ENCODE measurements at places on chromosomes 6 and 20.

DNA sequence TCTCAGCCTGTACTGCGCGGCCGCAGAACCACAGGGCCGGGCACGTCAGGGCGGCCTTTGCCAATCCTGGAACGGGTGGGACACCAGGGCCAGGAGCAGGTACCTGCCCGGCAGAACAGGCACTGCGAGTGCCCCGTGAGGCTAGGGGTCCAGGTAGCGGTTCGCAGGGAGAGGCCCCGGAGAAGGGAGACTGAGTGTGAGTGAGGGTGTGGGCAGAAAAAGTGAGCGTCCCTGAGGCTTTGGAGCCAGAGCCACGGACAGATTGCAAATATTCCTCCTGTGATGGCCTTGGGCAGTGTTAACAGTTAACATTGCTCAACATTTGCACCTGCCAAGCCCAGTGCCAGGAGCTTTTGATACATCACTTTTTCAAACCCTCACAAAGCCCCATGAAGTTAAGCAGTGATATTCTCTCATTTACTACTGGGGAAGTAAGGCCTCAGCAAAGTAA lies 491 bp downstream of the GNMT start:
- DNase-seq, result no peak

- DNase-seq, result no peak
Measured at GRCh38 chr20:11921321-11921720, 3.6 kb downstream of the BTBD3 start.

DNA sequence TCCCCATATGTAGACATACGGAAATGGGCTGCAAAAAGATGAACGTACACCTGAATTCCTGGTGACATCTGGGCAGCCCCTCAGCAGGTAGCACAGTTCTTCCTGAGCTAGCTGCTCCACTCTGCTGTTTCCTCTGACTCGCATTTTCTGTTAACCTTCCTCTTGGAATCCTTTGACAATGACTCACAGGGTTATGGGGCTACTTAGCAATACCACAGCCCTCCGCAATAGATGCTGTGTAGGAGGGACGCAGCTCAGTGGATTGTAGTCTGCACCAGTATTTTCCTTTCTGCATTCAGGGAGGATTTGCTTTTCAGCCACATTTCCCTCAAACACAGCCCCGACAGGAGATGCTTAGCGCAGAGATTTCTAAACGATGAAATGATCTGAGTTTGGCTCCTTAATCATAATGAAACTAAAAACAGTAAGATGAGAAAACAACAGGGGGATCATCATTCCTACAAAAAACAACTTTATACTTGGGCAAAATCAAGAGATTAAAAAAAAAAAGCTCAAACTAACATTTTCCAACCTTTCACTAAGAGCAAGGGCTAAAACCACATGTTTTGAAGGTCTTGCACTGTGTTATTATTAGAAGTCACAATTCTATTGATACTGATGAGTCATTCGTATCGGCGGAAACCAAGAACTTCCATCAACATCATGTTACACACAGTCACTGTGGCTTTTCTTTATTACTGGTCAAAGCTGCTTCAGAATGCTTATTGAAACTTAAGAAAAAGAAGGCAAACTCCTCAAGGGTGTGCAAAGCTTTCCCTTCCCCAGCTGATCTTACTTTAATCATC lies 12.2 kb downstream of the BACH2 start:
- no peak for DNase-seq

GRCh38 chr6:168979254-168979653 lies 274.4 kb downstream of the THBS2 start:
- DNase-seq, result no peak

- no peak for DNase-seq
Measured at GRCh38 chr20:14406495-14406894, 69.1 kb upstream of the FLRT3 start.

GRCh38 chr20:48298851-48299484 lies 513.7 kb upstream of the SULF2 start:
- no peak for DNase-seq

DNA sequence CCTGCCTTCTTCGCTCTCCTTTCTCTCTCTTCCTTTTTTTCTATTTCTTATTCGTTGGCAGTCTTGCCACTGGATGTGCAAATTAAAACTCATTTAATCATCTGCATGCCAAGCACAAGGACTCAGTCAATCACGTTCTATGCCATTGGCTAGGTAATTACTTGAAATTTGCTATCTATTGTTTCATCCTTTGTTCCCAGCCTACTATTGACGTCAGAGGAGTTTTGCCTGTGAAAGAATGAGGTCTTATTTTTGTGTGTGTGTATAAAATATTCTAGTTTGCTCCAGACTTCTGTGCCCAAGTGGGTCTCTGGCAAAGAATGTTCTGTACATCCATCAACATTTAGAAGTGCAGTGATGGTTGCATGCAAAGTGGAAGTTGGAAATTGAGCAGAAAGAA lies 132.3 kb upstream of the DOK5 start:
- no peak for DNase-seq

DNA sequence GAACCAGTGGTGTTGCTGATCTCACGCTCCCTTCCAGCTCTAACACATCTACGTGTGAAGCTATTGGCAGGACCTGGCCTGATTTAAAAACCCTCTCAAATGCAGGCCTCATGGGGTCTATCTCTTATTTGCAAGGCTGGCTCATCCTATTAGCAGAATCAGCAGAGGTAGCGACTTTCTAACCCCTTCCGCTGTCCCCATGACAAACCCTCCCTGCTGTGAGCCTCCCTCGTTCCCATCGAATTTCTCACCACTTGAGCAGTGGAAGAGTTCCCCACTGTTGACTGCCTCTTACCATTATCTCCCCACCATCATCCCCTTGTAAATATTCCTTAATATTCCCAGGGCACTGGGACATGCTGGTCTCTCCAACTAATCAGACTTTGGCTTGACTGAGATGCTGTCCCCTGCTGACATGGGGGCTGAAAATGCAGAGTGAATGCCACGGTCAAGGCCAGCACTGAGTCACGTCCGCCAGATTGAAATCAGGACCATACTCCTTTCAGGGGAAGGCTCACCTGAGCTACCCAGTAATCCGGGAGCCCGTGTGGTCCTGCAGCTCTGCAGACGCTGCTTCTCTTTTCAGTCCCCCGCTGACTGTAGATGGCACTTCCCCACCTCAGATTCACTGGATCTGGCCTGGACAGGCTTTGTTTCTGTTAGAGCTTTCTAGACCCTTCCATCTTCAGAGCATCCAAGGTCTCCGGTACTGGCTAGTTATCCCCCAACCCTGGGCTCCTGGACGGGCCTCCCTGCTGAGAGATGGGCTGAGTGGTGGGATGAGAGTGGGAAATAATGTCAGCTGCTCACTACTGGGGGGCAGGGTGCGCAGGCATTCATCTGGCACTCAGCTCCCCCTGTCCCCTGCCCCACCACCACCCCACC lies 23.1 kb downstream of the AAR2 start:
- DNase-seq, result no peak

- DNase-seq, result no peak
Measured at GRCh38 chr6:149112976-149113375, 204.5 kb upstream of the TAB2 start.

- no peak for DNase-seq
Measured at GRCh38 chr6:28349344-28349891, 329 bp upstream of the ZKSCAN3 start.

DNA sequence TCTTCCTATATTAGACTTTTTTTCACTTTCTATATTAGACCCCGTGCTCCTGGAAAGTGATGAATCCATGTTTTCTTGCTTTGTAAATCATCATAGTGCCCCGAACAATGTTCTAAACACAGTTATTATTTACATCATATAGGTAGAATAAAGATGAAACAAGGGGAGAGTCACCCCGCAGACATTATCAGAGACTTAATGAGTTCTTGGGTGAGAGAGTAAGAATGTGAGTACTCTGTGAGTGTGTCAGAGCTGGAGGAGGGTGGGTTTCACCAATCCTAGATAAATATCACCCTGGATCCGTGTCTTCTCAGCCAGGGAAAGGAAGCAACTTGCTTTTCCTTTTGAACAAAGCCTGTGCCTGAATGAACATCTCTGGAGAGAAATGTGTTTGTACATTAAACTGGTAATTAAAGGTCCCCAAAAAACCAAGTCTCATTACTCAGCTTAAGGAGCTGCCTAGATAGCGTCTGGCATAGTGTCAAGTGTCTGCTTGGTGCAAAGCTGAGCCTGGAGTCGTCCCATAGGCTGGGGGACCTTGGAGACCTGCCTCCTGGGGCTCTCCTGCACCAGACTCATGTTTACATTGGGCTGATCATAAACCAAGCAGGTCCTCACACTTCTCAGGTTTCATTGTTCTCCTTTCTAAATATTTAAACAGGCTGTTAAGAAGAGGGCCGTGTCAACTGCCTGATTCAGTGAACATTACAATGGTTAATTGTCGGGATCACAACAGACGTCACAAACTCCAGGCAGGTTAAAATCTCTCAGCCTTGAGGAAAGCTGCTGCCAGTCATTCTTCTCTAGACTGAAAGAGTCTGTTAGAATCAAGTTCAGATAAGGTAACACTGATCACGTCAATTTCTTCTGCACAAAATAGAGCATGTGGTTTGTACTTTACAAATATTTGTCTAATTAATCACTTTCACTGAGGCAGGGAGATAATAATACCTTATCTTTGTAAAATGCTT lies 179.7 kb upstream of the MYLIP start:
- no peak for DNase-seq

DNA sequence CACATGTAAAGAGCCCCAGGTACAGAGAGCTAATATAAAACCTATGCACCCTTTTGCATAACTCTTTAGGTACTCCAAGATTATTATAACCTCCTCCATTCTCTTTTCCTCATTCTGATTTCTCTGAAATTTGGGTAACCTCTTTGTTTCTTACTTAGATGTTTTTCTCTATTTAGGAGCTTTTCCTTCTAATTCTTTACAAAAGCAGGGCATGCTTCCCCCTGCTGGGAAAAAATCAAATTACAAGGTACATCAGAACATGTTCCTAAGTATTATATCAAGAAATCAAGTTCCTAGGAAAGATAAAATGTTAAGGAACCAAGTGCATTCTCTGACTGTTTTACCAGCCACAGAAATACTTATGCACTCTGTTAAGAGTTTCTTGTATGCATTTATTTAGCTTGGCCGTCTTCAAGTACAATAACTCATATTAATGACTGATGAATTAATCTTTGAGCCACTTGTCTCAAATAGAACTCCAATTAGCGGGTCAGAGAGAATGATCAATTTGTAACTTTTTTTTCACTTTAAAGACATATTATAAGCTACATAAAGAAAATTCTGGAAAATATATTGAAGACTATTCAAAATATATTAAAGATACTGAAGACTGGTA lies 2.1 kb downstream of the KHDRBS2 start:
- no peak for DNase-seq

DNA sequence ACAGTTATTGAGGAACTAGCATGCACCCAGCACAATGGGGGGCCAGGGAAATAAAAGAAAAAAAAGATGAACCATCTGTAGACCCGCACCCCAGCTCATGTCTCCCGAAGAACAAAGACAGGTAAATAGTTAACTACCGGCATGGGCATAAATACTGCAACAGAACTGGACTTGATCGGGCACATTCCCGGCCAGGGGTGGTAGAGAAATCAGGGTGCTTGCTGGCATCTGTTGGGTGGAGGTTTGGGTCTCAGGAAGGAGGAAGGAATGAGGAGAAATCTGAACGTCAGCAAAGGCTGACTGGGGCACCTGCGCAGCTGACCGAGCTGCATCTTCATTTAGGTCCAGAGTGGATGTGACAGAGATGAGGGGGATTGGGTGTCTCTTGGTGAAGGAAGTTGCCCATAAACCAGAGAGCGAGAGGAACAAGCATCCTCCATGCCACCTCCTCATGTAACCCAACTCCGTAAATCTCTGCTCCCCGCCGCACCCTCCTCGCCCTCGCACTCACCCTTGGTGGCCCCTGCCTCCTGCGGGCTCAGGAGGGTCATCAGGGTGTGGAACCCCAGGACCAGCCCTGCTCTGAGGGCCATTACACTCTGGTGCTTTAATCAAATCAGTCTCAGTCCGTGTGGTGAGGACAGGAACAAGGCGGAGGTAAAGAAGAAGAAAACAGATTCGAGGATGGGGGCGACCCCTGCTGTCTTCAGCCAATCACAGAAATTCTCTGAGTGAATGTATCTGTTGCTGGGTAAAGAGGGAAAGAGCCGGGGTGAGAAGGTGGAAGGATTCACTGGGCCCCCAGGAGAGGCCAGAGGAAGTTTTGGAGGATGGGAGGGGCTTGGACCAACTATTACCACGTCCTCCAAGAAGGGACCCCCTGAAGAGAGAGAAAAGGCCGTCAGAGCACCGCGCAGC lies at the start of gene HLA-DOA:
Gene HLA-DOA, minus strand, starts transcription at position 648 of the 918 bp plus-strand sequence.
- no peak for DNase-seq

- DNase-seq, result no peak
Measured at GRCh38 chr6:10854922-10855632, 16.7 kb upstream of the MAK start.

- DNase-seq, result no peak
Measured at GRCh38 chr6:124008000-124008987, 204.6 kb downstream of the NKAIN2 start.

DNA sequence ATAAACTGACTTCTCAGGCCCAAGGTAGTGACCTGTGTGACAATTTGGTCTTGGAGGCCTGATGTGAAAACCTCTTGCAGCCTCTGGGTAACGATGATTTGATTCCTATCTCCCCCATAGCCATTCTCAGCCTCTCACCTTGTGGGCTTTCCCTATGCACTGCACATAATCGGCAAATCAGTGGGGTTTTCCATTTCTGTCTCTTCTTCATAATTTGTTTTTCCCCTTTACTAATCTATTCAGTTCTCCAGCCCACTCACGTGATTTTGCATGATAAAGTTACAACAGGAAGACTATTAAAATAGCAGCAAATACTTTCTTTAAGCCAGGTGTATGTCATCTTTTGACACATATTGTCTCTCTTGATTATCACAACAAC lies 893.7 kb downstream of the TFAP2A start:
- no peak for DNase-seq

- DNase-seq, result no peak
Measured at GRCh38 chr6:144338951-144339700, 54.0 kb downstream of the UTRN start.

DNA sequence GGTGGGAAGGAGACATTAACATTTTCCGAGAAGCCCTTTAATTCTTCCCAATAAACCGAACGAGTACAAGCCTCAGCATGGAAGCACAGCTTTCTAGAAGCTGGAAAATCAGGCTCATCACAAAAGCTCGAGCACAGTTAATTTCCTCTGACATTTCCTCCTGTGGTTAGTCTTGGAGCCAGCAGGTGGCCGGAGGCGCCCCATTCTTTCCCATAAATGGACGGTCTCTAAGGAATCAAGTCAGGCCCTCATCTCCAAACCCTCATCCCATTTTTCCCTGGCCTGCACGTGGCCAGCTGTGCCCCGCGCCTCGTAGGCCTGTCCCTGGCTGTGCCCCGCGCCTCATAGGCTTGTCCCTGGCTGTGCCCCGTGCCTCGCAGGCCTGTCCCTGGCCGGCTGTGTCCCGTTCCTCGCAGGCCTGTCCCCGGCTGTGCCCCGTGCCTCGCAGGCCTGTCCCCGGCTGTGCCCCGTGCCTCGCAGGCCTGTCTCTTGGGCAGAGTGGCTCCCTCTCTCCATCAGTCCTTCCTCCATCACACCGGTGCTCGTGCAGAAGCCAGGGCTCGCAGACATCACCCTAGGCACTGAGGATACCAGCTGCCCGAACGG lies 19.7 kb upstream of the NTSR1 start:
- DNase-seq, result no peak

DNA sequence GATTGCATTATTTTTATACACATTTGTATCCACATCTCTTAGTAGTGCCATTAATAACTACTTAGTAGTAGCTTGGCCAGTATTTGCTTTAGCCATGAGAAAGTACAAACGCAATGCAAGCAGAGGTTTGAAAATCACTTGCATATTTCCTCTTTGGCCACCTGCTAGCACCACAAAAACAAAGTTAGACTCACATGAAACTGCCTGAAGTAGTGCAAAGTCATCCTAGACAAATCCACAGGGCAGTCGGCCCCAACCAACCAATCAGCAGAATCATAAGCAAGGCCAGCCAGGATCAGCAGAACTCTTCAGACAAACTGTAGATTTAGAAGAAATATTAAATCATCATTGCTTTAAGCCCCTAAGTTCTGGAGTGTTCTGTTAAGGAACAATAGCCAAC lies 135.2 kb upstream of the VGLL2 start:
- DNase-seq, result no peak
